ENCODE measurements at places on chromosomes 13 and 19. TPM values are rescaled to one million over a fixed set of nuclear protein-coding genes. Genes with fewer than 3 reads are reported as not detected.

FGF22 gene
- 0.29 TPM for total RNA-seq

GIPC3 gene
- 2.4 TPM for total RNA-seq

DNA sequence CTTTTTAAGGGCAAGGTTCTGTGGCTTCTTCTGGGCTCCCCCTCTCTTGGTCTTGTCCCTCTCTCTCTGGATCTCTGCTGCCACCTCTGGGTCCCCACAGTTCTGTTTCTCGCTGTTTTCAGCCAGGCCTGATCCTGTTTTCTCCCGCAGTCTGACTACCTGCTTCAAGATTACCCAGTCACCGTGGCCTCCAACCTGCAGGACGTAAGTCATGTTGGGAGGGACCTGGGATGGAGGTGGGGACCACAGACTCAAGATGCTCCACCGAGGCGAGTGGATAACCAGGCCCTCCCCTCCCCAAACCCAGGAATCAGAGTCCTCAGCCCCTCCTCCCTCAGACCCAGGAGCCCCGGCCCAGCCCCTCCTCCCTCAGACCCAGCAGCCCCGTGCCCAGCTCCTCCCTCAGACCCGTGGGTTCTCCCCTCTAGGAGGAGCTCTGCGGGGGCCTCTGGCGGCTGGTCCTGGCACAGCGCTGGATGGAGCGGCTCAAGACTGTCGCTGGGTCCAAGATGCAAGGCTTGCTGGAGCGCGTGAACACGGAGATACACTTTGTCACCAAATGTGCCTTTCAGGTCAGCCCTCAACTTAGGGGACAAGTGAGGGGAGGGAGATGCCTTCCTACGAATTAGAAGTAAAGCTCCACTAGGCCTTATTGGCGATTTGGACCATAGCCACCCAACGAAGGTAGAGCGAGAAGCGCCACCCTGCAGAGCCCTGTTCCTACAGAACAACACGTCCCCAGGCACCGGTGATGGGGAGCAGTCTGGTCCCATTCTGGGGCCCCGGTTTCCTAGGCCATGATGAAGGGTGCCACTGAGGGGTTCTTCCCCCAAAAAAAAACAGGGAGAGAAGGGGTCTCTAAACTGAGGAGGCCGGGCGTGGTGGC is 2.2 kb downstream of the FLT3LG start:
- DNase-seq, result no peak

DNA sequence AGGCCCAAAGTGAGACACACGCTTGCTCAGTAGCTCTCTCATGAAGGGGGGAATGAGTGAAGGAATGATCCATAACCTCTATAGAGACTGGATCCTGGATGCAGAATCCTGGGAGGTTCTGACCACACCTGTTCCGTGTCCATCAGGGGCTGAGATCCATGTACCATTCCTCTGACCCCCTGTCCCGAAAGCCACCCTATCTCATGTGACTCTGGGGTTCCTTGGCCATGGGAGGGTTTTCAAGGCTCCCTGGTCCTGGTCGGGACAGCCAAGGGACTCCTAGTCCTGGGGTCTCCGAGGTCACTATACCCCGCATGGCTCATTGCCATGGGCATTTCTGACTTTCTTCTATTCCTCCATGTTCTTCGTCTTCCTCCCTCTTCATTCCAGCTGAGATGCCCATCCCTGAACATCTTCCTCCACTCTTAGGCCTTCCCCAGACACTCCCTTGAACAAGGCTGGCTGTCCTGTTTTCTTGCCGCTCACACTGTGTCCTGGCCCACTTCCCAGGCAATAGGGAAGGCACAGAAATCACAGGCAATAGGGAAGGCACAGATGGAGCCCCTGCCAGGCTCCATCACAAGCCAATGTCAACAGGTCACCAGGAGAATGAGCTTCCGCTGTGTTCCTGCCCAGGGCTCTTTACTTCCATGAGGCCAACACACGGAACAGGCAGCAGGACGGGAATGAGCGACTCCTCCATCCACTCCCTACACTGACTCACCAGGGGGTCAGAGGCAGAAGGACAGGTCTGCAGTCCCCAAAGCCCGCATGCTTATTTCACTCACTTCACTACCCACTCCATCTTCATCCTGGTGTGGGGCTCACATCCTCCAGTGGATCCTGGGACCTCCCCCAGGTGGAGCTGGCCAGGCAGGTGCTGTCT is 3.2 kb downstream of the CEACAM5 start:
- peak; percentile 18 for DNase-seq

DNA sequence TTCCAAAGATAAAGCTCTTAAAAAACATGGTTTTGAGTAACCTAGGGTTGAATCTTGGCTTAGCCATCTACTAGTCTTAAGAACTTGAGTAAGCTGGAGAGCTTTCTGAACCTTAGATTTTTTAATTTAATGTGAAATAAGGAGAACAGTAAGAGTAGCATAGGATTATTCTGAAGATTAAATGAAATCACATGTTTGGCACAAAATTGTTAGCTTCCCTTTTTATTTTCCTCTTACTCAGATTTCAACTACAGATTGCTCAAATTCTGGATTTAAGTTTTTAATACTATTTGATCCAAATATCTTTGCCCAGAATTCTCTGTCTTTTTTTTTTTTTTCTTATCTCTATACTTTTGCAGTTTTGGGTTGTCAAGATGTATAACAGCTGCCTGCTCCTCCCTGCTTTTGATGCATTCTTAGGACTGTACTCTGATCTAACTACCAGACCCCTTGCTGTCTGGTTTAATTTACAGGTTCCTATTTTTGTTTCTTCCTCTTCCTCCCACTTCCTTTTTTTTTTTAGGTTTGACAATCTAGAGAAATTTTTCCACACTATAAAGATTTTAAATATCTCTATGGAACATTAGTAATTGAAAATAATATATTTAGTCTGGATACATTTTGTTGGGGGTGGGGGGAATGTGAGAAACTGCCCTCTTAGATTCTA is 12.3 kb downstream of the POMP start:
- DNase-seq, result no peak

- no peak for DNase-seq
Measured at GRCh38 chr19:3458229-3459088, 21.9 kb downstream of the SMIM24 start.

GRCh38 chr13:23806874-23807526 is 82.2 kb downstream of the MIPEP start:
- no peak for DNase-seq
